ENCODE measurements at places on chromosomes 2 and 18. TPM values are rescaled to one million over a fixed set of nuclear protein-coding genes. Genes with fewer than 3 reads are reported as not detected.

The RAB10 gene
- total RNA-seq, result 118 TPM

The LIMS2 gene
- total RNA-seq, result 70.6 TPM

The SDC1 gene
- total RNA-seq, result 2.3 TPM

The GCG gene
- total RNA-seq, result not detected

The TDRD15 gene
- total RNA-seq, result 0.06 TPM

The MBD1 gene
- total RNA-seq, result 55.2 TPM

The GKN2 gene
- not detected for total RNA-seq

DNA sequence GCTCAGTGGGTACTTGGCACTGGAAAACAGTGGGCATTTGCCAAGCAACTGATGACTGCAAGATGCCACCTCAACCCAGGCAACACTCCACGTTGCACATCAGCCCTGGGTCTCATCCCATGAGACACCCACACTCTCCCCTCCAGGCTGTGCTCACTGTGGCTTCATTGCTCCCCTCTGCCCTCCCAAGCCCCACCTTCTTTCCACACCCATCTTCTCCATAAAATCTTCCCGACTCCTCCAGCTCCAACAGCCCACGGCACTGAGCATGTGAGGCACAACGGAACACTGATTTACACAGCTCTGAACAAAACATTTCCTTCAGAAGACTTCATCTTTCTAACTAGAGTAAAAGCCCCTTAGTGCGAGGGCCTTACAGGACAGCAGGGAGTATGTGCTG is 117.8 kb upstream of the ACAA2 start:
- DNase-seq, result no peak

DNA sequence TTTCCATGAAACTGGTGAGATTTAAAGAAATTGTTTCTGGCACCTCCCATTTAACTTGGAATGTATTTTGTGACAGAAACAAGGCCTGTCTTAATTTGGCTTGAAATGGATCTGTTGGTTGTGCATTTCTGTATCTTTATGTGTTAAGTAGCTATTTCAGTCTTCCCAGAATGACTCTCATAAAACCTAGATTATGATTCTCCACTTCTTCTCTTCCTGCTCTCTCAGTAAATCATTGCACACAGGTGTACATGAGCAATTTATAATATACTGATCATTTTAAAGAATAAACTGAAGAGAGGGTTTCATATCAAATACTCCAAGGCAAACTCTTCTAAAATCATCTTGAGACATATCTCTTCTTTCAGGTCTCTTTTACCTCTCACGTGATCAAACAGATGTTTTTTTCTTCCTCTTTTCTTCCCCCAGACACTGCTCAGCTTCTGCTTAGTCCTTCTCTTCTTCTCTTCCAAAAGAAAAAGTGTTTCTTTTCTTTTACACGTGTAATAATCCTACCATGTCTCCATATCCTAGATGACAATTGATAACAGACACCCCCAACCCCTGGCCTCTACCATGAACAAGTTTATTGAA is 112.0 kb downstream of the PPP1R1C start:
- DNase-seq, result no peak

DNA sequence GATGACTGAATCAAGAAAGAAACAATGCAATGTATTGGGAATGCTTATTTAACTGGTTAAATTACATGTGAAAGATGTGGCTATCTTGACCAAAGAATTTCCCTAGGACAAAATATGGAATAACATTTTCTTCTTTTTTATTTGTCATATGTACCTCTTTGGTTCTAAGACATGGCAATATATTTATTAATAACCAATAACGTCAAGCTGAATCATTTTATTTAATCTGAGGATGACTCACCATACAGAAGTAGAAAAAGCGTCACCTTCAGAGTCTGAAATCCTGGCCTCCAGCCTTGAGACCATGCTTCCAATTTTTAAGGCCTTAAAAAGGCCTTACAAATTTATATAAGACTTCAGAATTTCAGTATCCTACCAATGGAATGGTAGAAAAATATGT is 1464.9 kb downstream of the SUCLG1 start:
- DNase-seq, result no peak

DNA sequence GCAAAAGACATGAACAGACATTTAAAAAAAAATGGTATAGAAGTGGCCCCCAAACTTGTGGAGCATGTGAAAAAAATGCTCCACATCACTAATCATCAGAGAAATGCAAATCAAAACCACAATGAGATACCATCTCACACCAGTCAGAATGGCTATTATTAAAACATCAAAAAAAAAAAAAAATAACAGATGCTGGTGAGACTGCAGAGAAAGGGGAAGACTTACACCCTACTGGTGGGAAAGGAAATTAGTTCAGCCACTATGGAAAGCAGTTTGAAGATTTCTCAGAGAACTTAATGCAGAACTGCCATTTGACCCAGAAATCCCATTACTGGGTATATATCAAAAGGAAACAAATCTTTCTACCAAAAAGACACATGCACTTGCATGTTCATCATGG is 164.8 kb downstream of the RIT2 start:
- no peak for DNase-seq

- DNase-seq, result no peak
Observed at GRCh38 chr18:2451556-2451955, 119.7 kb downstream of the METTL4 start.

- DNase-seq, result no peak
Observed at GRCh38 chr2:174749793-174750192, 14.5 kb downstream of the CHRNA1 start.

All from mesenteric fat pad (tissue), 1 donor.